ENCODE measurements at places on chromosomes 1 and 21.

DNA sequence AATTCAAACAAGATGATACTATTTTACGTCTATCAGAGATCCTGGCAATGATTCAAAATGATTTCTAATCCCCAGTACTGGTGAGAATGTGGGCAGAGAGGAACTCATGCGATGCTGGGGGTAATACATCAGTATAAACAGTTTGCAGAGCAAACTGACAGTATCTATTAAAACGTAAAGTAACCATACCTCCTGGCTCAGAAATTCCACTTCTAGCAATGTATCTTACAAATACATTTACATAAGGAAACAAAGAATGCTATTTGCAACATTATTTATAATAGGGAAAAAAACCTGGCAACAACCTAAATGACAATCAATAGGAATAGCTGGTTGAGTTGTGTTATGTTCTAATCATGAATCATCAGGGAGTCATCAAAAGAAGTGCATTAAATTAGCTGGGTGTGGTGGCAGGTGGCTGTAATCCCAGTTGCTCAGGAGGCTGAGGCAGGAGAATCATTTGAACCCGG is 15.9 kb downstream of the RCAN1 start:
- H3K27ac ChIP-seq = no peak overlapping the region
- no peak for DNase-seq
- H3K4me1 ChIP-seq = no peaks in the 10 kb centered on the region
- no peaks in the 10 kb centered on the region for H3K36me3 ChIP-seq
- H3K4me3 ChIP-seq = no peak overlapping the region
- H3K27me3 ChIP-seq = no peaks in the 10 kb centered on the region

DNA sequence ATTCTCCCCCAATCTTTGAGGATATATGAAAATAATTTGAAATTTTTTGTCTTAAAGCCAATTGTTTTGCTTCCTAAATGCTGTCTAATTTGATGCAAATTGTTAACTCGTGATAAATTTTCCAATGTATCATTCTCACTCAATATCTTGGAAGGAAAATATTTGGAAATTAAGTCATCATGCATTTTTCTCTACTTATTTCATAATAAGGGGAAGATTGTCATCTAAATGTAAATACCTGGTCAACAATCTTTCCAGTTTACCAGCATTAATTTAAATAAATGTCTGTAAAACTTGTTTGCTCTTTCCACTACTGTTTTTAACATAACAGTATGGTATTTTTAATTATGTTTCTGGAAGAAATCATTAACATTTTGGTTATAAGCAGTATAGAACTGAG is 78.3 kb upstream of the KCTD3 start:
- DNase-seq = no peak
- no peak overlapping the region for H3K27ac ChIP-seq
- H3K4me3 ChIP-seq = no peak overlapping the region
- H3K36me3 ChIP-seq = no peaks in the 10 kb centered on the region

- H3K36me3 ChIP-seq = no peaks in the 10 kb centered on the region
- DNase-seq = no peak
- H3K4me1 ChIP-seq = no peaks in the 10 kb centered on the region
- H3K27me3 ChIP-seq = no peaks in the 10 kb centered on the region
Measured at GRCh38 chr21:41066086-41066938, 101.6 kb upstream of the BACE2 start.

- no peaks in the 10 kb centered on the region for H3K4me1 ChIP-seq
- no peak overlapping the region for H3K4me3 ChIP-seq
- H3K27ac ChIP-seq = no peak overlapping the region
- DNase-seq = no peak
- H3K36me3 ChIP-seq = no peaks in the 10 kb centered on the region
- no peaks in the 10 kb centered on the region for H3K27me3 ChIP-seq
Measured at GRCh38 chr1:239956263-239956662, 135.4 kb upstream of the FMN2 start.

- no peak overlapping the region for H3K4me3 ChIP-seq
- H3K27me3 ChIP-seq = no peaks in the 10 kb centered on the region
- H3K4me1 ChIP-seq = peaks cover 2% of the 10 kb centered on the region
Measured at GRCh38 chr1:27388337-27389005, 4.0 kb upstream of the GPR3 start.
